Activated CD4-positive, alpha-beta T cell treated with anti-CD3 and anti-CD28 coated beads for 4 hours (primary cell): ENCODE measurements at places on chromosomes 12 and 14.

- DNase-seq: no peak
Observed at GRCh38 chr12:65943388-65944137, 119.3 kb downstream of the HMGA2 start.

- DNase-seq: no peak
Observed at GRCh38 chr14:101784631-101785030, 23.1 kb downstream of the PPP2R5C start.

DNA sequence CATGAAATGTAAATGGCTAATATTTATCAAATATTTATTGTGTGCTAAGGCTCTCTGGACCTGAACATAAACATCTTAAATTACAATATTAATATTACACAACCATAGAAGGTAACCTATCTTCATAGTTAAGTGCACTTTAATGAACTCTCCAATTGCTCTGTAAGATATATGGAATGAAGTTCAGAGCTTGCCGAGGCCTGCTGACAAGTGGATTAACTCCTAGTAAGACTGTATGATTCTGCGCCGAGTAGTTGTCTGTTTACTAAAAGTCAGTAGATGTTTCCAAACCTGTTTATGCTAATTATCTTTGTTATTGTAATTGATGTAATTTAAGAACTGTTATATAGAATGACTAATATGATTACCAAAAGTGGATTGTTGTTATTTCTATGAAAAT, 77.2 kb downstream of the PTPRR start:
- no peak for DNase-seq

DNA sequence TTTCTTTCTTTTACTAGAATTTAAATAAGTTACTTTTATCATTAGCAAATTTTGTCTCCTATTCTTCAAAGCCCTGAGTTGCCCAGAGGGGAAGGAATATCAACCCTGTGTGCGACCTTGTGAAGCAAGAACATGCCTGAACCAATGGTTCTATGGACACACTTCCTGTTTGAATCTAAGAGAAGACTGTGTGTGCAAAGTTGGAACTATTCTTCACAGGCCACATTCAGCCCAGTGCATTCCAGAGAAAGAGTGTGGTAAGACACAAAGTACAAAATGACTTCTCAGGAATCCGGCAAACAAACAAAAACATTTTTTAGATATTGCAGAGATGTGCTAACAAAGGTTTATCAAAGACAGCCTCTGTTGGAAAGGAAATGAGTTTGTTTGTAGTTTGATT, 90.8 kb upstream of the PTPRQ start:
- no peak for DNase-seq

GRCh38 chr14:30751646-30752416, 122.5 kb upstream of the COCH start:
- no peak for DNase-seq

GRCh38 chr12:9363145-9363544, 154.9 kb upstream of the PZP start:
- DNase-seq: no peak

DNA sequence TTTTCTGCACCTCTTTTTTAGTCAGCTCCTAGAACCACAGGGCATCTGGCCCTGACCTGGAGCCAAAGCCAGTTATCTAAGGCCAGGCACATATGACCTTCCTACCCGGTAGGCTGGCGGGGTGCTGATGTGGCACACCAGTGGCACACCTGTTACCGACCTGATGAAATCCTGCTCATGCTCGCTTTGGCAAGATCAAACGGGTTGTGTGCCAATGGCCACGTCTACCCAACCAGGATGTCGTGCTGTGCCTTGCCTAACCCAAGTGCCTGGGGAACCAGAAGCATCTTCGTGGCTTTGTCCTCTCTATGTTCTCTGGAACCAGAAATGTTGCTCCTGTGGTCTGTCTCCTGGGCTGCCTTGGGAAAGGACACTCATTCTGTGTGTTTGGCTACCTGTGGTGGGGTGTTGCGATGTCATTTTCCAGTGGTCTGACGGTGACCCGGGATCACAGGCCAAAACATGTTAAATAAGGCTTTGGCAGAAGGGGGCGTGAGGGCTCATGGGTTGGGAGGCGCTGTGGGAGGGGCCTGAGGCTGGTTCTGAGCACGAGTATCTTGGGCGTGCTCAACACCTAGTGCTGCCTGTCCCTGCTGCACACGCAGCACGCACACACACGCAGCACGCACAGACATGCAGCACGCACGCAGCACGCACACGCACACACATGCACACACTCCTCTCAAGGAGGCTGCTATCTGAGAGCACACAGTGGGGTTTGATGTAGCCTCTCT, 27.9 kb downstream of the CCNK start:
- no peak for DNase-seq

- no peak for DNase-seq
Observed at GRCh38 chr14:69812711-69813110, 15.7 kb upstream of the SLC10A1 start.

DNA sequence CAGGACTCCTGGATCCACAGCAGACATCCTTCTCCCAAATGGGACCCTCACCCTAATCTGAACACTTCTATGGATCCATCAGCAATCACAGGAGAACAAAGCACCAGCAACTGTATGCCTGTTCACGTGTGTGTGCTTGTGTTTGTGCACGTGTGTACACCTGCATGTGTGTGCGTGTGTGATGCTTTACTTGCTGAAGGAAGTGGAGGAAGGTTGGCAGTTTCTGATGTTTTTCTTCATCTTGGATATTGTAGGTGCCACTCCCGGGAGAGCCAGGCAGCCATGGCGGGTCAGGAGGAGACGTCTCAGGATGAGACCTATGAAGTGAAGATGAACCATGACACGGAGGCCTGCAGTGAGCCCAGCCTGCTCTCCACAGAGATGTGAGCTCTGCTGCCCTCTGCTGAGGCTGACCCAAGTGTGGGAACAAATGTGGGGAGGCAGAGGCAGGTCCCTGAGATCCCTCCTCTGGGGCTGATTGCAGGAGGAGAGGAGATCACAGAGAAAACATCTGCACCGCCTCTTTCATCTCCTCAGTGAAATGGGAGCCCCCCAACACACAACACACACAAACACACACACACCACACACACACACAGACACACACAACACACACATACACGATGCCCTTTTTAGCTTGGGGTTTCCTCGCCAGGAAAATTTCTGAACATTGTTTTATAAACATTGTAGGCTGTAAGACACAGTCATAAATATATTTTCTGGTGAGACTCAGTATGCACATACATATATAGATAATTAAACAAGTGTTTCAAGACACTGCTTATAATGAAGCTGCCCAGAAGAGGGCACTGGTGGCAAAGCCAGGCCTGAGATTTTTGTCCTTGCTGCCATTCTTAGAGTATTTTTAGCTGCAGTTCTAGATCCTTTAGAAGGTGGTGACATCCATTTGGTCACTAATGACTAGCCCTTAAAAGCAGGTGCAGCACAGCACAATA, 112.2 kb upstream of the FKBP4 start:
- DNase-seq: no peak

- DNase-seq: no peak
Observed at GRCh38 chr12:34397591-34398365, 375.5 kb downstream of the ALG10 start.

GRCh38 chr12:39125566-39125965, 220.2 kb upstream of the CPNE8 start:
- DNase-seq: no peak

DNA sequence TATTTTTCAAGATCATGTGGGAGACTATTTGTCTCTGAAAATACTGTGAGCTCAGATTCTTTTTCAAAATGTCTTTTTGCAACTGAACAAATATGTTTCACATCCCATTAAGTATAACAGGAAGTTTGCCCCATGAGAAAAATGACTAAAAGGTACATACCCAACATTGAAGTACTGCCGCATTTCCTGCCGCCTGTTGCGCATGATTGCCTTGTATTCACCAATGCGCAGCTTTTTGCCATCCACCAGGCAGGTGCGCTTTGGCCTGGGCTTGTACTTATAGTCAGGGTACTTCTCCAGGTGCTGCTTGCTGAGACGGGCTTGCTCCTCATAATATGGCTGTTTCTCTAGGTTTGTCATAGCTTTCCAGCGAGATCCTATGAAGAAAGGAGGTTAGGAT, 413.2 kb downstream of the SOX5 start:
- DNase-seq: no peak

DNA sequence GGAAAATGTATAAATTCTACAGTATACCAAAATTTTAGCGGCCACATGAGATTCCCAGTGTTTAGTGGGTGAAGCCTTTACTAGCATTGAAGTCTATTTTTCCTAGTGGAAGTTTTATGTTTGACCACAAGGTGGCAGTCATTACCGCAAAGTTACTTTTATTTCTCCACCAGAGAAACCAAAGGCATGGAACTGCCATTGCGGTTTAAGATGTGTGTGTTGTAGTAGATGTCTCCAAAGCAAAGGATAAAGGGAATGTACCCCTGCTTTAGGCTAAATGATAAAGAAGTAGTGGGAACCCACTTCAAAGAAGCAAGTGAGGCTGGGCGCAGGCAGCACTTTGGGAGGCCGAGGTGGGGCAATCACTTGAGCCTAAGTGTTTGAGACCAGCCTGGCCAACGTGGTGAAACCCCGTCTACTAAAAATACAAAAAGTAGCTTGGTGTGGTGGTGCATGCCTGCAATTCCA, 140.5 kb downstream of the PRKCH start:
- peak; percentile 40 for DNase-seq

- no peak for DNase-seq
Observed at GRCh38 chr12:18165422-18165871, 75.5 kb upstream of the RERGL start.

DNA sequence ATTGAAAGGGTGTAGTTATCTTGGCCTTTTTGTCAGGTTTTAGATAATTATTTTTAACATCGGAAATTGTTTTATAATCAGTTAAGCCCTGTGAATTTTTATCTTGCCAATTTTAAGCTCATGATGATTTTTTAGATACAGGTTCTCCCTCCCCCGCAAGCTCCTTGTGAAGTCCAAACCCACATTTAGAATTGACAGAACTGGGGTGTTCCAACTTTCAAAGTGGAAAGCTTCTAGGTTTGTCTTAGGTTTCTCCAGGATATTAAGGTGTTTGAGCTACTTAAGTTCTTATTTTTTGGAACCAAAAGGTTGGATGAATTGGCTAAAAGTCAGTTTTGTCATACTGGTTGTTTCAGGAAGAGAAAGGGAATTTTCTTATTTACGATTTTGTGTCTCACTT, 49.1 kb downstream of the ATP2A2 start:
- DNase-seq: no peak

DNA sequence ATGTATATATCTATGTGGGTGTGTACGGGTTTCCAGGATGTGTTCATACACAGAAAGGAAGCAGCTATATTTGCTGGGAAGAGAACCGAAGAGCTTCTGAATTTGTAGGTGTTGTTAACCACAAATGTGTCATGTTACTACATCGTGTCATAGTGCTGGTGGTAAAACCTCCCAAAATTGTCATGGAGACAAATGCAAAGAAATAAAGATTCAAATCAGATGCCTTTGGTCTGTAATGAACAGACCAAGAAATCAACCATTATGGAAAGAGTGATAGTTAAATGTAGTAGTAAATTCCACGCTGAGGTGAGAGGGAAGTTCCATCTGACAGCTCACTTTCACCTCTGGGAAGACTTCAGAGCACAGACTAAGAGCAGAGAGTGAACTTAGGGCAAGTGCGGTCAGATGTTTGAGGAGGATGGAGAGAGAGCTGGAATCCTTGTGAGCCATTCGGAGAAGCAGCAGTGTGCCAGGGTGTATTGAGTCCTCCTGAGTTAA, 487.5 kb downstream of the TMEM121 start:
- no peak for DNase-seq

DNA sequence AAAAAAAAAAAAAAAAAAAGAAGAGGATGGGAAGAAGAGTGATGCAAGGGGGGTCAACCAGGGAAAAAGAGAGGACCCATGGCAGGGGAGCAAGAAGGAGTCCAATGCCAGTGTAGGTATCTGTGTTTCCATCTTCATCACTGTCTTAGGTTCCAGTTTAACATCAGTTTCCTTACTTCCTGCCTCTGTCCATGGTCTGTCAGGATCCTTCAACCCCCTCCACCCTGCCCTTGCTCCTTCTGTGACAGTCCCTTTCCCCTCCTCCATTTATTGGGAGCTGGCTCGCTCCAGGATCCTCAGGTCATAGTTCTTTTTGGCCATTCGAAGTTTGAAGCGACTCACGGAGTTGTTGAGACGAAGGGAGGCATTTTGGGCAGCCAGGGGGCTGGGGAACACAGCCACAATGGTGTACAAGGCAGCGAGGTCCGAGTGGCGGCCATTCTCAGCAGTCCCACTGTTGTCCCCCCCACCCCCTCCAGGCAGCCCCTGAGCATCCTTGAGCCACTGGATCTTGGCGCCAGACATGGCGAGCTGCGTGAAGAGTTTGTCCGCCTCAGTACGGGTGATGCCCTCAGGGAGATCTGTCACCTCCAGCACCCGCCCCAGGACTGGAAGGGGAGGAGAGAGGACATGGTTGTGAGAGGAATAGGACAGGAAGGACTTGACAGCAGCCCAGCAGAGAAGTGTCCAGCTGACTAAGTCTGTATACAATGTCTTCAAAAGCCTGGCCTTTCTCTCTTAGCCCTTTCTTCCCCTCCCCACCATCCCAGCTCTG, 3.7 kb upstream of the STAC3 start:
- no peak for DNase-seq

GRCh38 chr12:39574785-39575497, 44.7 kb downstream of the ABCD2 start:
- DNase-seq: no peak

- no peak for DNase-seq
Observed at GRCh38 chr12:95643256-95643655, 92.0 kb upstream of the USP44 start.

DNA sequence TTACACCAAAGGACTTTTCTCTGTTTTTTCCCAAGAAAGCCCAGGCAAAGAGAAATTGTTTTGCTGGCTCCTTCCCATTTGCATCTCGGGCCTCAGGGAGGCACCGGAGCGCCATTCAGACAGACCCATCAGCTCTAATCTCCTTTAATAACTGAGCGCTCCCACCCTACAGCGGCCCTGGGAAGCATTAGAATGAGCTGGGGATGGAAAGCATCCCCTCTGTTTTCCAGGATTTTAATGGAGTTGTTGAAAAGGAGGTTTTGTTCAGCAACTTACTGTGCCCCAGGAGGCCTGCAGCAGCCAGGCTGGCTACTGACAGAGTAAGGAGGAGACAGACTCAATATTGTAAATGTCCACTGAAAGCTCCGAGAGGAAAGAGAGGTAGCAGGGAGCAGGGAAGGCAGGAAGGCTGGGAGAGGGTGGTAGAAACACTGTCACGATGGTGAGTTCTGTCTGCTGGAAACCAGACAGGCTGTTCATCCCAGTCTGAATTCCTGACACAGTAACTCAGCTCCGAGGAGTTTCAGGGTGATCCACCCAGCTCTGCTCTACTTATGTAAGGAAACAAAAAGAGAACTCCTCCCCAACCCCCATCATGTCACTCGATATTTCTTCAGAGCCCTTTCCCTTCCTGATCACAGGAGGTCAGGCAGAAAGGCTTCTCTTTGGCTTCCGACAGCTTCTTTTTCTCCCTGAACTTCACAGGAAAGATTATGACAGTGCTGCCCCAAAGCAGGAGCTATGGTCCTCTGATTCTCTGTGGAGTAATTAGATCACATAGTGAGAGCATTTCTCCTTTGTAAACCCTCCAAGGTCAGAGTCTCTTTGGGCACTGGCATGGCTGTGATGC, 62.5 kb upstream of the TMEM132D start:
- no peak for DNase-seq
